ENCODE measurements at places on chromosomes 4 and X.

DNA sequence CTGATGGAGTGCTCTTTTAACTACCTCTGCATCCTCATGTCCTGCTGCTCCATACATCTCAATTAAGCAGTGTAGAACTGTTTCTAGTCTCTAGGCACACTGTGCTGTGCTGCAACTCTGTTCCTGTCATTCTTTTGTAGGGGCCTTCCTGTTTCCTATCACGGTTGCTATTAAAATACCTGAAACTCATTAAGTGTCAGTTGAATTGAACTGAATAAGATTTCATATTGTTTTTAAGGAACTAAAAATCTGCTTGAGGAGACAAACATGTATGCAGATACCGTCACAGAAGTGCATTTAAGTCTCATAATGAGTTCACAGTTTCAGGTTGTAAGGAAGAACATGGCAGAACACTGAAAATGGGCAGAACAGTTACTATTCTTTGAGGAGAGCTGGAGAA lies 170.1 kb downstream of the LARP7 start:
- no peak for DNase-seq

DNA sequence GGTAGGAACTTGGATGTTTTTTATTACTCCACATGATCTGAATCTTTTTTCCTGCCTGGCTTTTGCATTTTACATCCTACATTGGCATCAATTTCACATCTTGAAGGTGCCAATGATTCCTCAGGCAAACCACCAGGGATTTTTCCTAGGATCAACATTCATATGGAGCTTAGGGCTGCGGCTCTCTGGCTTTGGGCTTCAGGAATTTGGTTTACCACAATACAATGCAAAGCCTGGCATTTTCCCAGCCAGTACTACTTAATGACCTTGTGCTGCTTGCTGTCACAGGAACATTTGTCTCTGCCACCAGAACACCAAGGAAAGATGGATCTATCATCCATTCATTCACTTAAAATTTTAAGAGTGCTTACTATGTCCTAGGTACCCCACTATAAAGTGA lies 180.7 kb downstream of the PDGFC start:
- no peak for DNase-seq

- DNase-seq: no peak
These were observed 5.6 kb upstream of the AMOT start for GRCh38 chrX:112846187-112846586.

DNA sequence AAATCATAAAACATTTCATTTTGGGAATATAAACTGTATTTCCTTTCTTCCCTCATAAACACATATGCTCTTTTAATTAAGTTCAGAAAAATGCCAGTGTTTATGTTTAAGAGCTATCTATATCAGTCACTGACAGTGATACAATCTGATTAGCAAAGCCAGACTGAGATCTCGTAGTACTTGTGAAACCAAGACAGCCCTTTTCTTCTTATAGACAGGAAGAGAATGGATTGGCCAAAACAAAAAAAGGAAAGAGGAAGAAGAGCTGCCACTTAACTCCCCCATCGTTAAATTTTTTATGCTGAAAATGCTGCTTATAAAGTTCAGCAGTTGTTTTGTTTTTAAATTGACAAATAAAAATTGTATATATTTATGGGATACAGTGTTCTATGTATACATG lies 87.4 kb downstream of the PLAC1 start:
- DNase-seq: no peak
